CD8-positive, alpha-beta T cell (primary cell): ENCODE measurements at places on chromosomes 5 and 9.

DNA sequence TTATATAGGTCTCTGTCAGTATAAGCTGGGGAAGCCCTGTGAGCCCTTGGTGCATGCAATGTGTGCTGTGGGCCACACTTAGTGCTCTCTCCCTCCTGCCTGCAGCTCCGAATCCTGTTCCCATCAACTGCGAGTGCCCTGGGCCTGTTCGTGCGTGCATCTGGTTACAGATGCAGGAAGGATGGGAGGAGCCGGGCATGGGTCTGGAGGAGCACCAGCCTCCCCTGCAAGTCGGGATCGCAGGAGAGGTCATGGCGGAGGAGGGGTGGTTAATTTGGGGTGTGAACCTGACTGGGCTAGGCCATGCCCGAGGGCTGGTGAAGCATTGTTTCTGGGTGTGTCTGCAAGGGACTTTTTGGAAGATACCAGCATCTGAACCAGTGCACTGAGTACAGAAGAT lies 274.6 kb upstream of the IRX4 start:
- DNase-seq, result no peak

GRCh38 chr5:116084287-116084691 lies 536 bp upstream of the COMMD10 start:
- peak; percentile 47 for DNase-seq

DNA sequence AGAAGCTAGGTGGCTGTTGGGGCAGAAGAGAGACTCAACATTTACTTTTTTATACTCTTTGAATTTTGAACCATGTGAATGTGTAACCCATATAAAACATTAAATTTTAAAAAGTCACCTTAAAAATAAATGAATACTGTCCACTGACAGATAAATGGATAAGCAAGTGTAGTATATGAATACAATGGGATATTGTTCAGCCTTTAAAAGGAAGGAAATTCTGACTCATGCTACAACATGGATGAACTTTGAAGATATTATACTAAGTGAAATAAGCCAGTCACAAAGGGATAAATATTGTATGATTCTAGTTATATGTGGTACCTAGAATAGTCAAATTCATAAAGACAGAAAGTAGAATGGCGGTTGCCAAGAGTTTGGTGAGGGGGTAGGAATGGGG lies 113.9 kb downstream of the TMEM174 start:
- DNase-seq, result no peak

- no peak for DNase-seq
Observed at GRCh38 chr5:117863586-117864296, 1124.6 kb downstream of the DTWD2 start.

DNA sequence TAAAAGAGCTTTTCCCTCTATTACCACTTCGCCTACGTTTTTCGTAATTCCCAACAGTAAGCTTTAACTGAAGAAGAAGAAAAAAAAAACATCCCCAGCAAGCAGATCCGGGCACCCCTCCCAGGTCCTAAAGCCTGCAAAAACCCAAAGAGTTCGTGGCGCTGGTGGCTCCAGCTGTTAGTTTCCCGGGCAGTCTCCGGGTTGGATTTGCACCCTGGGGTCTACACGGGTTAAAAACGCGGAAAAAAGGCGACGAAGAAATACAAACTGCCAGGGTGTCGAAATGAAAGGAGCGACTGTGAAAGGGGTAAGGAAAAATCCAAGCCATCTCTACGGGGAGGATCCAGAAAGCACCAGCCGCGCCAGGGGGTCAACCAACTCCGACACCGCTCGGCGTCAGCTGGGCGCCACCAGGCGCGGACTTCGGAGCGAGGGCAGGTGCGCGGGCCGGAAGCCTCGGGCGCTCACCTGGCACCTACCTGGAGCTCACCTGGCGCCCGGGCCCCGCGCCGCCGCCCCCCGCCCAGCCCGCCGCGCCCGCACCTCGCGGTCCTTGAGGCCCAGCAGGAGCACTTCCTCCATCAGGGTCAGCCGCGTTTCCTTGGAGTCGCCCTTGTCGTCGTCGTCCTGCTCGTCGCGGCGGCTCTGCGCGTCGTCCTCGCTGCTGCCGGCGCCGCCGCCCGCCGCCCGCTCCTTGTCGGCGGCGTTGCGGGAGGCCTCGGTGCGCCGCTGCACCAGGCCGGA lies 680 bp downstream of the GOLPH3 start:
- peak; percentile 67 for DNase-seq

- no peak for DNase-seq
Observed at GRCh38 chr9:34328500-34328986, 525 bp downstream of the KIF24 start.
